Activated CD4-positive, alpha-beta T cell treated with anti-CD3 and anti-CD28 coated beads for 1 hour (primary cell): ENCODE measurements at places on chromosomes 11 and 22.

DNA sequence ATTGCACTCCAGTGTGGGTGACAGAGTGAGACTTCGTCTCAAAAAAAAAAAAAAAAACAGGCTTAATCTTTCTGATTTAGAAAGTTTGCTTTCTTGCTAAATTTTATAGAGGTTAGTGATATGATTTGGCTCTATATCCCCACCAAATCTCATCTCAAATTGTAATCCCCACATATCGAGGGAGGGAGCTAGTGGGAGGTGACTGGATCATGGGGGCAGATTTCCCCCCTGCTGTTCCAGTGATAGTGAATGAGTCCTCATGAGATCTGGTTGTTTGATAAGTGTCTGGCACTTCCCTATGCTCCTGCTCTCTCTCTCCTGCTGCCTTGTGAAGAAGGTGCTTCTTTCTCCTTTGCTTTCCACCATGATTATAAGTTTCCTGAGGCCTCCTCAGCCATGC, 90.9 kb downstream of the OSBP2 start:
- DNase-seq = no peak

DNA sequence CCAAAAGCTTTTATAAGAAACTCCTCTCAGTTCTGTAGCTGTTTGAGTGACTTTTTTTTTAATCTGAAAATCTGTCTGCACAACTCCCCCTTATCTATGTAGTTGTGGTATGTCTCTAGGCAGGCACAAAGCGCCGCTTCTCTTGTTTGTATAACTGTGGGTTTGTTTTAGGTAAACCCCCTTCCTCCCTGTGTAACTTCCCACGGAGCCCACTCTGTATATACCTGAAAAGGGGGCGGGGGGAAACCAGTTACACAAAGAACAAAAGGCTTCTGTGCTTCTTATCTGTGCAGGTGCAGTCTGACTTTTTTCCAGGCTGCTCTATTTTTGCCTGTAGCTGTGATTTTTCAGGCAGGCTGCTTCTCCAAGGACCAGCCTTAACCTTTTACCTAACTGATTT, 13.2 kb downstream of the OR10AG1 start:
- DNase-seq = no peak

GRCh38 chr11:132535830-132536229, 996.5 kb downstream of the OPCML start:
- no peak for DNase-seq

GRCh38 chr11:693887-694562, 997 bp downstream of the DEAF1 start:
- no peak for DNase-seq

GRCh38 chr11:18791207-18791968, at the start of gene PTPN5:
TSS of gene PTPN5 (minus strand) at chr11:18791798. CDS start at chr11:18771958, 19,840 bp downstream.
- DNase-seq = no peak

DNA sequence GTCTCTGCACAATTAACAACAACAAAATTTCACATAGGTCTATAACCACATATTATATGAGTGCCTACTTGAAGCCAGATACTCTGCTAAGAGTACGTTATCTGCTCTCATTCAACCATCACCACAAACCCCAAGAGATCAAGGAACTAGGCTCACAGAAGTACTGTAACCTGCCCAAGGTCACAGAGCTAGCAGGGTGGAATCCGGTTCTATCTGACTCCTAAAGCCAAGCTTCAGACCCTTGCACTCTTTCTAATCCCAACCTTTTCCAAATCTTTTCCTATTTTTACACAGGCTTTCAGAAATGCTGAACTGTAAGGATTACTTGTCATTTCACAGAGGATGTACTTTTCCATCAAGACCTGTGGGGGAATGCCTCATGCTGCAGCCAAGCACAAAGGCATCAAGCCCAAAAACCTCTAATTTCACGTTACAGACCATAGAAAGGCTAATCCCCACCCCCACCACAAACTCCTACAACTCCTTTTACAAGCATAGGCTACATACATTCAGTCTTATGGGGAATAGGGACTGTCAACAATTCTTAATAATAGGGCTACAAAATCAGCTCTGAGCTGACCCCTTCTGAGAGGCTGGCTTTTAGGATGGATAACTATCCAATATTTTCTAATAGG, 927 bp downstream of the PRCP start:
- DNase-seq = no peak

DNA sequence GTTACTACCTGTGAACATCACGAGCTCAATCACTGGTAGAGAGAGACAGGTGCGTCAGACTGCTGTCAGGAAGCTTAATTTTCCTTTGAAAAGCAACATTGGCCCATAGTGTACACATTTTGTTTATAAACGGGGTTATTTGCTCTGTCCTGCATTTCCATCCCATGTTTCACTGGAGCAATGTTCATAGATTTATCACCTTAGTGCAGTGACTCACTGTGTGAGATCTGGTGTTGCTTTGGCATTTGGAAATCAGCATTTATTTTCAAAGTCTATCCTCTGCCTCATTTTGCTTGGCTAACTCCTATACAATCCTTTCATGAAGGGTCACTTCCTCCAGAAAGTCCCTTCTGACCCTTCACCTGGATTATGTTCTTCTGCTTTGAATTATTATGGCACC, 529.1 kb downstream of the NELL1 start:
- no peak for DNase-seq

- DNase-seq = no peak
Measured at GRCh38 chr11:73875380-73875779, 1.3 kb downstream of the COA4 start.

DNA sequence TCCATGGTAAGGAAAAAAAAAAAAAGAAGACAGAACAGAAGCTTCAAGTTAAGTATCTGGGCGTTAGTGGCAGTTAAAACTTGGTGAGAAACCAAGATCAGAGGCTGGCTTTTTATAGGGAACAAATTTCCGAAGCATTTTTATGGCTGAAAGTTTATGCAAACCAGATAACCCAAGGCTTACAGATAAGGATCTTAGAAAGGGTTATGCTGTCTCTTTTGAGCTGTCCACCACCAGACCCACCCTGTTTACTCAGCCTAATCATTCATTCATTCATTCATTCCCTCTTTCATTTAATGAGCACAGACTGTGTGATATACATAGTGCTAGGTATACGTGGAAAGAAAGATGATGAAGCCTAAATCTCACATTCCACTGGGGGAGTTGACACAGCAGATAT, 89.5 kb downstream of the ME3 start:
- DNase-seq = no peak

DNA sequence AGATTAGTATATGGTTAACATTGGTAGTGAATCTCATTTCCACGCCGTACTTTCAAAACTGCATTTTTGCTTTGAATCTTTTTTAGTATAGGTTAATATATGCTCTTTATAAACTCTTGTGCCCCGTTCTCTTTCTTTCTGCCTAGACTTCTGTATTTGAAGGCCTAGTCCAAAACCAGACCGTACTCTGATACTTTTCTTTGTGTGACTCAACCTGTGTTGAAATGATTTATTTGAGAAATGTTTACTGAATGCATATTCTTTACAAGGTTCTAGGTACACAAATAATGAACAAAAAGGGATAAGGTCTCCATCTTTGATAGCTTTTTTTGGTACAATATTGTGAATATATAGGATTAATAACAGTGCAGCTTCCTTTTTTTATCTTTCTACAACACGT, 68.3 kb downstream of the HIPK3 start:
- no peak for DNase-seq
